Lung (tissue), 17 donors: ENCODE measurements at places on chromosomes 16 and 17. TPM values are rescaled to one million over a fixed set of nuclear protein-coding genes. Genes with fewer than 3 reads are reported as not detected.

The SYT17 gene
- 3.4 TPM for polyA plus RNA-seq

The CHST6 gene
- 2.2 TPM for polyA plus RNA-seq

The CD300E gene
- 5.2 TPM for polyA plus RNA-seq

The GCGR gene
- 0.12 TPM for polyA plus RNA-seq

The DNAI2 gene
- polyA plus RNA-seq = 4.1 TPM

The HIRIP3 gene
- 13.1 TPM for polyA plus RNA-seq

The CCDC200 gene
- polyA plus RNA-seq = 0.14 TPM

The HOXB6 gene
- 5.4 TPM for polyA plus RNA-seq

The PKMYT1 gene
- polyA plus RNA-seq = 9.4 TPM

The HBA1 gene
- 273 TPM for polyA plus RNA-seq

The SLC25A10 gene
- polyA plus RNA-seq = 13.0 TPM
